ENCODE measurements at places on chromosomes 3 and 15.
A peak's percentile ranks its signal among the peaks of the same experiment; 100 is the strongest.

DNA sequence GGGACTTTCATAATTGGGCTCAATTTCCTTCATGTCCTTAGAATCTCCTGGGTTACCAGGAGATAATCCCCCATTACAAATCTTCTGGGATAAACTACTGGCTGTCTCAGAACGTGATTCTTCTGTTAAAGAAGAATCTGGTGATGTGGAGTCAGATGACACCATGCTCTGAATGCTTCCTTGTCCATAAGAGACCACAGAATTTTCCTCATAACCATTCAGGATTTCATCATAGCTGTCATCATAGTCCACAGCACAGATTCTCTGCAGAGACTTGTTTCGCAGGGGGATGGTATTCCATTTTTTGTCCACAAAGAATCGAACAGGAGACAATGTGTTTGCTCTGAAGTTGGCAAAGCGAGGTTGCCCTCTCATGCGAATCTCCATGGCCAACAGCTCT lies 109.8 kb upstream of the TSPAN3 start:
- DNase-seq, result peak; percentile 20

- DNase-seq, result no peak
Observed at GRCh38 chr15:56252386-56252785, 8.7 kb upstream of the RFX7 start.

DNA sequence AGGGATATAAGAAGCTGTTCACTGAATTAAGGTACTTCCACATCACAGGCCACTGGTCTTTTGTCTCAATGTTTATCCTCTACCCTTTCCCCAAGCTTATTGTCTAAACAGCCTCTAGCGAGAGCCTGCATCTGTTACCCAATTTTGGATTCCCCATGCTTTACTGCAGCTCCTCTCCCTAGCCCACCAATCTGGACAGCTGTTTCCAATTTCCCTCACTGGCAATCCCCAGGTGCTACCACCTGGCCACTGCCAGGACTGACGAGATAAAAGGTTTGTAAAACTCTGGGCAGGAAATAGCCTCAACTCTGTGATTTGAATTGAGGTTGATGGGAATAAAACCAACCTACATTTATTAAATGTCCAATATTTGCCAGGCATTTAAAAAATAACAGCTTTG lies 58.0 kb upstream of the TEX9 start:
- no peak for DNase-seq

GRCh38 chr3:153050978-153051377 lies 111.0 kb upstream of the RAP2B start:
- no peak for DNase-seq

DNA sequence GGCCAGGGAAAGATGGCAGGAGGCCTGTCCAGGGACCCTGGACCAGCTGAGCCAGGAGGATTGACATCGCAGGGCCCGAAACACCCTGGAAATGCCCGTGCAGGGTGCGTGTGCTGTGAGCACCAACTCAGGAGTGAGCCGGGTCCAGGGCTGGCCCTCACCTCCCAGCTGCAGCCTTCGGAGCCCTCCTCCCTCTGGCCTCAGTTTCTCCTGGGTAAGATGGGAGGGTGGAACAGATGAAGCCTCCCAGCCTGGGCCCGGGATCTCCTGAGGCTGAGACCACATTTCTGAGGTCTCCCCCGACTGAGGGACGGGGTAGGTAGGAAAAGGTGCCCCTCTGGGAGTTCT lies 5.3 kb upstream of the CALML4 start:
- DNase-seq, result no peak

GRCh38 chr3:143585720-143586456 lies 262.4 kb downstream of the SLC9A9 start:
- no peak for DNase-seq

DNA sequence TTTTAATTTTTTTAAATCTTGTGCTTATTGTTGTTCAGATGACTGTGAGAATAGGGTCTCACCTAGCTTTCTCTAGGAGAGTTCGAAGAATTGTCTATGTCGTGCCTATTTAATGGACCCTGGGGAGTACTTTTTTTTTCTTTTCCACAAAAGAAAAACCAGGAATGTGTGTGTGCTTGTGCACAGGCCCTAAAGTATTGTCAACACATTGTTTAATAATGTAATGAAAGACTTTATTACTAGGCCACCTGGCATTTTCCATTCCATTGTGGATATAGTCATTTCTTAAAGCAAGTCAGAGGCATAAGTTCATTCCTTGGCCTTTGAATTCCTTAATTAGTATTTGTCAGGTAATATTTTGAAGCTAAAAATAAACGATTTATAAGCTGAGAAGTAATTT lies 135.9 kb downstream of the KLHL25 start:
- no peak for DNase-seq

- no peak for DNase-seq
Observed at GRCh38 chr3:193229851-193230420, 11.1 kb upstream of the PLAAT1 start.

DNA sequence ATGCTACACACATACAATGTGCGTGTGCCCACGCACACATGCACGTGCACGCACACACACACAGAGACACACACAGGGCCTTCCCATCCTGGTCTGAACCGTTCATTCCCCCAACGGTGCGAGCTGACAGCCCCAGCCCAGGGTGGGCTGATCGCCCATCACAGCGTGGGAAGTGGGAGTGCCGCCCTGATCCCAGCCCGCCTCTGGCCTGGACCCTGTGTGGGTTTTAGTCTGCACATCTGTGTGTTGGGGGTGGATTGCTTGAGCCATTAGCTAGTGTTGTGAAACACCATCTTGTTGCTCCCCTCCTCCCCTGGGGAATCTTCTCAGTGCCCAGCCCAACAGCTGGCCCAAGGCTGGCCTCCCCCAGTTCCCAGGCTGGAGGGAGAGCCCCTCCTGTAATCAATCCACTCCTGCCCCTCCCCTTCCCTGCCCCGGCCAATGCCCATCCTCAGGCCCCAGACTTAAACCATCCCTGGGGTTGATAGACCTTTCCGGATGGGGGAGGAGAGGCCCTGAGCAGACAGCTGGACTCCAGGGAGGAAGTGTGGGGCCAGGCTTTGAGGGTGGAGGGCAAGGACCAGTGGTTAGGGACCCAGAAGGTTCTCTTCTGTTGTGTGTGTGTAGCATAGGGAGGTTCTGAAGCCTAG lies 8.3 kb downstream of the SEMA3G start:
- DNase-seq, result no peak

DNA sequence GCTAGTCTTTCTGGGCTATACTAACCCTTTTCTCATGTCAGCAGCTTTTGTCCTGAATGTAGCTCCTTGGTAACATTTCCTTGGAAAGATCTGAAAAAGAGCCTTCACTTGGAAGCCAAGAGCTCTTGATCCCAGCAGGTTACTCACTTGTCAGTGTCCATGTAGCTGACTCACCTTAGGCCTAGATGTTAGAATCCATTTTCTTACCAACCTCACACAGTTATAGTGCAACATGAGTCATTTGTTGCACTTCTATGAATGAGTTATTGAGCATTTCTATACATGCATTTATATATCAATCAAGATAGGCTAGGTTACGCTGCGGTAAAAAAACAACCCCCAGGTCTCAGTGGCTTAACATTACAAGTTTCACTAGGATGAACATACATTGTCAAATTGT lies 106.8 kb upstream of the SLC7A14 start:
- no peak for DNase-seq

GRCh38 chr3:39809181-39809994 lies at the start of gene MYRIP:
MYRIP (plus strand) TSS chr3:39809609; CDS start chr3:39900817, 91,208 bp downstream.
- DNase-seq, result no peak

DNA sequence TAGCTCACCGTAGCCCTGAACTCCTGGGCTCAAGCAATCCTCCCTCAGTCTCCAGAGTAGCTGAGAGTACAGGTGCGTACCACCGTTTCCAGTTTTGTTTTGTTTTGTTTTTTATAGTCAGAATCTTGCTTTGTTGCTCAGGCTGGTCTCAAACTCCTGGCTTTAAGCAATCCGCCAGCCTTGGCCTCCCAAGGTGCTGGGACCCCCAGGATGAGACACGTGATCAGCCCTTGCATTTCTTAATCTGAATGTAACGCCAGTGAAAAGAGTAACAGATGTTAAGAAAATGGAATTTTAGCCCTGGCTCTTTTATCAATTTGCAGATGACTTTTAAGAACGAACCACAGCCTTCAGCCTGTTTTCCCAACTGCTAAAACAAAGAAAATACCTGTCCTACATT lies 451.3 kb downstream of the SHQ1 start:
- DNase-seq, result no peak

DNA sequence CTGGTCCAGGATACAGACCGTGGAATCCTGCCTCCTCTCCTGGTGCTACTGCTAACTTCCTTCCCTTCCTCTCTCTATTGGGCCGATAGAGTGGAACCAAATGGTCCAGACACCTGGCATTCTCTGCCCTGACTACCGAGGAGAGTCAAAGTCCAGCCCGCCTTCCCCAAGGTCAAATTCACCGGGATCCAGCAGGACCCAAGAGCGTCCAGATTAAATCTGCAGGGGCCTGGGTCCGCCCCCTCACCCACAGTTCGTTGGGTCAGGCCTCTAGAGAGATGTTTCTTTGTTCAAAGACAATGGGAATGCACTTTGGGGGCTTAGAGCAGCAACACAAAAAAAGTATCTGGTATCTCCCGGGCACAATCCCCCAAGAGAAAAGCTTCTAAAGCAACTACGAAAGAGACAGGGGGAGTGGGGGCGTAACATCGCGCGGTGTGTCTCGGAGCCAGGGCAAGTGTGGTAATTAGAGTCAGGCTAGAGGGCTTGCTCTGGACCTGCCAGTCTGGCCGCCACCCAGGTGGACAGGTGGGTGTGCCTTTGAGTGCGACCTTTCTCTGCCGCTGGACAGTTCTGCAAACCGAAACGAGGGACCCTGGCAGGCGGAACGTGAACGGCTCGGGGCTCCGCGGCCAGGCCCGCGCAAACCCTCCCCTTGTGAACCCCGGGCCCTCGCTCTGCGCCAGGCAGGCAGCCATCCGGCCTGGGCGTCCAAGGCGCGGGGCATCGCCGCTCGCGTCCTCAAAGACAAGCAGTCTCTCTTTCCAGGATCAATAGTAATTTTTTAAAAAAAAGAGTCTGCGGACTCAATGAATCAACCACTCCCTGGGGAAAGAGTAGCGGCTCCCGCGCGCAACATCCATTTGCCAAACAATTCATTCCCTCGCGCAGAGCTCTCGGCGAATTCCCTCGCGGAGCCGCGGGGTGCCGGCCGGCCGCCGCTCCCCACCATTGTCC lies 806 bp downstream of the KLHL25 start:
- DNase-seq, result no peak

DNA sequence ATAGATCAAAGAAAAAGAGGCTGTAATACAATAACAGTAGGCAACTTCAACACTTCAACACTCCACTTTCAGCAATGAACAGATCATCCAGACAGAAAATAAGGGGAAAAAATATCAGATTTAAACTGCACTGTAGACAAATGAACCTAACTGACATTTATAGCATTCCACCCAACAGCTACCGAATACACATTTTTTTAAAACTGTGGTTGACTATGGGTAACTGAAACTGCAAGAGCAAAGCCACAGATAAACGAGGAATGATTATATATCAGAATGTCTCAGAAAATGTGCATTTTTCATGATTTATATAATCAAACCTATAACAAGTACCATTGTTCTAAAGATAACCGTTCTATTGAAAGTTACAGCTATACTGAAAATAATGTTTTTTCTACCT lies 514.9 kb upstream of the DPPA4 start:
- DNase-seq, result no peak

- DNase-seq, result no peak
Observed at GRCh38 chr15:36959746-36960145, 140.6 kb downstream of the MEIS2 start.

GRCh38 chr3:146680617-146681016 lies 75.5 kb upstream of the PLSCR5 start:
- no peak for DNase-seq

Measured in AG09309 (cell line).